ENCODE measurements at places on chromosomes 12 and 14.

DNA sequence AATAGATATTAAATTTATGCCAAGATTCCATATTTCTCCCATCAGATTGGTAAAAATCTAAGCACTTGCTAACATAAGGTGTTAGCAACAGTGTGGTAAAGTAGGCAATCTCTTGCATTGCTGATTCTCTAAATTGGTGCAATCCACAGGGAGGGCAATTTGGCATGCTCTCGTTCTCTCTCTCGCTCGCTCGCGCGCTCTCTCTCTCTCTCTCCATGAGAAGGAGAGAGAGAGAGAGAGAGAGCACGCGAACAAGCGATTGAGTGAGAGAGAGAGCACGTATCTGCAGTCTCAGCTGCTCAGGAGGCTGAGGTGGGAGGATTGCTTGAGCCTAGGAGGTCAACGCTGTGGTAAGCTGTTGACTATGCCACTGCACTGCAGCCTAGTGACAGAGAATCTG, 25.9 kb downstream of the PSEN1 start:
- no peak for DNase-seq

- DNase-seq = no peak
These were observed 282.9 kb downstream of the RMST start for GRCh38 chr12:97745406-97746101.

DNA sequence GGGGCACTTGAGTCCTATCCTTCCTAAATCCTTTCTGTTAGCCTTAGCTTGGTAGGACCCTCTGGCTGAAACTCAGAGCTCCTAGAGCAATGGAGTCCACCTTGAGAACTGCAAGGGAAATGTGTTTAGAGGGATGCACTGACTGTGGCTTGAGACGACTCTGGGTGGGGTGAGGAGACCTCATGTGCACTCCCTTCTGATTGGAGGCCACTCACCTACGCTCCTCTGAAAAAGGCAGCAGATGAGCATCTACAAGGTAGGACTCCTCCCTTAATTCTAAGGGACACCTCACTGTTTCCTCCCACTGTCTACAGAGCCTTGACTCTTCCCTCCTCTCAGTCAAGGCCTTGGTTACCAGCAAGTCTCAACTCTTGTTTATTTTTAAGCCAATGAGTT, 1.0 kb downstream of the MAP3K12 start:
- DNase-seq = no peak

GRCh38 chr14:87153901-87154300, 839.1 kb downstream of the GALC start:
- no peak for DNase-seq

- DNase-seq = no peak
These were observed 32.3 kb downstream of the PLEKHG3 start for GRCh38 chr14:64736271-64737169.

- DNase-seq = no peak
These were observed 144.2 kb downstream of the DACT1 start for GRCh38 chr14:58782011-58782410.

- no peak for DNase-seq
These were observed 10.5 kb downstream of the AKT1 start for GRCh38 chr14:104784846-104785707.

Data from activated T-cell treated with anti-CD3 and anti-CD28 coated beads, Interleukin-2, amount 50 U/mL, for 1 hour (primary cell).